Stimulated activated CD8-positive, alpha-beta memory T cell treated with anti-CD3 and anti-CD28 coated beads, Interleukin-4, amount 100 ng/mL, for 1 hour (primary cell): ENCODE measurements at places on chromosomes 7 and 10.

DNA sequence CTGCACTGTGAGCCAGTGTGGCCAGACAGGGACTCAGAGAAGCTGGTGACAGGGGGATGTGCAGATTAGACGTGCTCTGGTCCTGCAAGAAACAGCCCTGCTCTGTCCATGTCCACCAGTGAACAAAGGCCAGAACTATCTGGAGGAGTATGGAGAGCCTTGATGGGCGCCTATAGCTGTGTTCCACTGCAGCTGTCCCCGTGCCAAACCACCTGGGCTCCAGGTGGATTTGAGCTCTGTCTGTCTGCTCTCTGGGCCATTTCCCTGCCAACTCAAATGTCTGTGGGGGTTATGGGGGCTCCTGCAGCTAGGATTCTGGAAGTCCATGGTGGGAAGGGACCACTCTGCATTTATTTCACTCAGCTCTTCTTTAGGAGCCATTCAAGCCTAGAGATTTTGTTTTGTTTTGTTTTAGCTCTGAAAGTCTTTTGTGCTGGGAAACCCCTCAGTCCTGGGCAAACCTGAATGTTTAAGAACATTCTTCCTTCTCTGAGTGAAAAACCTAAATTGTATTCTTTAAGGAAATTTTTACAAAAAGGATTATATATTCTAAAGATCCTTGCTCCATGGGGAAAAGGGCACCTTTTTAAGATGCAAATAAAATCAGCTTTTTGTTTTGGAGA, 1039.5 kb upstream of the SORCS1 start:
- DNase-seq, result no peak

DNA sequence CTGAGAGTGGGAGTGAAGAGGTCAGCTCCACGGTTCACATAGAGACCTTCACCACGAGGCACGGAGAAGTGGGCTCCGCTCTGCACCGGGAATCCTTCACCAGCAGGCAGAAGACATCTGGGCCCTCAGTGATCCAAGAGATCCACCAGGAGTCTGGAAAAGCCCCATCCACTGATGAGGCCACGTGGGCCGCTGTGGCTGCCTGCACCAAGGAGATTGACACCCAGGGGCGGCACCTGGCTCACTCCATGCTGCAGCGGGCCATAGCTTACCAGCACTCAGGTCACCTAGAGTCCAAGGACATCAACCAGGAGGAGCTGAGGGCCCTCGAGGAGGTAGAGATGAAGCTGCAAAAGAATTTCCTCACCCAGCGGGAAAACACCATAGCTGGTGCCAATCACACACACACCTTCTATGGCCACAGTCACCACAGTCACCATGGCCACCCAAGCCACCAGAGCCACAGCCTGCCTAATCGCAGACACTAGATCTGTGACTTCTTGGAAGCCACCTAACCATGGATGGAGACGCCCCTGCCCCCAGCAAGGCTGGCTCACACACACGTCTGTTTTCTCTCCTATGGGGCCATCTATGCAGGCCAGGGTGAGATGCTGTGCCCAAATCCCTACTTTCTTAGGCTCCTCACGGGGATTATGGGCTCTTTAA, 694 bp downstream of the C10orf62 start:
- DNase-seq, result no peak

DNA sequence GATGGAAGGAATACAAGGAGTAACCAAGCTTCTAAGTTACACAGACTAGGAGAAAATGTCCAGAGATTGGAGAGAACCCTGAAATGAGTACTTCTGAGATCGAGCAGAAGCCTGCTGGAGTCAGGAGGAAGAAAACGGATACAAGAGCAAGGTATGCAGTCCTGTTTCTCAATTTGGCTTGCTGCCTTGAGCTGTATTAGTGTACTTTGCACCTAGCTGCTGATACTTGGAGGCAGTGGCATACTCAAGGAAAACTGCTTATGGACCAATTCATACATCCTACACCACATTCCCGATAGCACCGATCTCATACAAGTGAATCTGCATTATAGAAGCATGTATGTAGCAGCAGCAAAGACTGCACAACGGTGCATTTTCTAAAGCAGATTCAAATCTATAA, 14.4 kb downstream of the PIP4K2A start:
- DNase-seq, result no peak

GRCh38 chr10:51313773-51314478, 239.6 kb downstream of the PRKG1 start:
- DNase-seq, result no peak

DNA sequence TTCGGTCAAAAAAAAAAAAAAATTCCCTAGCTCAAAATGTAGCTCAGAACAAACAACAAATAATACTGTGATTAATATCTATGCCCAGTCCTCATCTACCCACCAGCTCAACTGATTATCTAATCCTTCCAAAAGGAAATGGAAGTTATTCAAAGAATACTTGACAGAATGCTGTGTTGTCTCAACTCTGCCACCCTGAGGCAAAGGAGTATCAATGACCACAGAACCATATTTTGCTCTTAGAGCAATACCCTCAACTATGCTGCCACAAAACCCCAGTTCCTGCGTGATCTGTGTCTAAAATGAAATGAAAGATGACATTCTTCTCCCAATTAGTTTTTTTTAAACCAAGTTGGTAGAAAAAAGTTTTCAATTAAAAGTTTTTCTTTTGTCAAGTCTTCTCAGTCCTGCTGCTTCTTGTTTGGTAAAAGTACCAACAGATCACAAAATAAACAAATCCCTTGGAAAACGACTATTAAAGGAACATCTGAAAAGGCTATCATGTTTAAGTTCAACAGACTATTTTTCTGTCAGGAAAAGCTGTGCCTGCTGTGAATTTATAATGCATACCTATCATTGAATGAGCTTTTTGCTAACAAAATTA, 21.6 kb downstream of the RBM28 start:
- DNase-seq, result no peak

- DNase-seq, result no peak
Measured at GRCh38 chr7:128919241-128919640, 8.7 kb upstream of the KCP start.

DNA sequence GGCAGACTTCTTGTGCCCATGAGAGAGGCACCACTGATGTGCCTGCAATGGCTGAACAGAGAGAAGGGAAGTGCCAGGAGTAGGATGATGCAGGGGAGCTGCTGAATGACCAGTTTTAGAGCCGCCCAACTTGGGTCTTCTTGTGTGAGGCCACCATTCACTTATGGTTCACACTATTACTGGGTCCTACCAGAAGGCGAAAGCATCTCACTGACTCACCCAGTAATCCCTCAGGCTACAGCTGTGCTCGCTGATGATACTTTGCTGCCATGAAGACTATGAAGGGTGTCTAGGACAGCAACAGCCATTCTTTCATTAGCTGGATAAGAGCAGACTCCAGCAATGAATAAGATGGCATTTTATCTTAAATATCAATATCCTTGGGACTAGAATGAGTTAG, 47.6 kb downstream of the PLXNA4 start:
- no peak for DNase-seq

DNA sequence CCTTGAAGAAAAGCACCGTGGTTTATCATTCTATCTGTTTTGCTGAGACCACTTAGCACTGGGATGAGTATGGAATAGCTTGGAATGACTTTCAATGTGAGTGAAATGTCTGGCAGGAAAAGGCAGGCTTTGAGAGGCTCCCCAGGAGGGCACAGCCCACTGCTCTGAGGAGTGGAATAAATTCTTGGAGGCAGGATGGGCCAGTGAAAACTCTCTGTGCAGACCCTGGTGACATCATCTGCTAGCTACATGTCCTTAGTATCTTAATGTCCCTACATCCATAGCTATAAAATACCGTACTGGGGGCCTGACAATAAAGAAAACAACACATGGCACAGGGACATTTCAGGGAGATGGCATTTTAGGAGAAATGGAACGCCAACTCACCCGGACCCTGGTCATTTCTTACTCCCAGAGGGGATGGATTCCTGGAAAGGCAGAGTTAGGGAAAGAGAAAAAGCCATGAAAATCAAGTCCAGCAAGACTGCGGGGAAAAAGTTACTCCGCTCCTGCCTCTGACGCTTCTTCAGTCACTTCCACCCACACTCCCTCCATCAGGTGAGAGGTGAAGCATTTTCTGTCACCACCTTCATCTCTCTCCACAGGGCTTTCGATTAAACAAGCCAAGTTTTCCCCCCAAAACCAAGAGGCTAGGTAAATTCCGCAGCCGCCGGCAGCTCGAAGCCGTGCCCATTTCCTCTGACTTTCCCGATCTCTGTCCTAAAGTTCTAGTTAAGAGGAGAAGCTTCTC, 991 bp downstream of the ZNF239 start:
- no peak for DNase-seq

GRCh38 chr7:22445140-22445743, 54.7 kb downstream of the STEAP1B start:
- no peak for DNase-seq

DNA sequence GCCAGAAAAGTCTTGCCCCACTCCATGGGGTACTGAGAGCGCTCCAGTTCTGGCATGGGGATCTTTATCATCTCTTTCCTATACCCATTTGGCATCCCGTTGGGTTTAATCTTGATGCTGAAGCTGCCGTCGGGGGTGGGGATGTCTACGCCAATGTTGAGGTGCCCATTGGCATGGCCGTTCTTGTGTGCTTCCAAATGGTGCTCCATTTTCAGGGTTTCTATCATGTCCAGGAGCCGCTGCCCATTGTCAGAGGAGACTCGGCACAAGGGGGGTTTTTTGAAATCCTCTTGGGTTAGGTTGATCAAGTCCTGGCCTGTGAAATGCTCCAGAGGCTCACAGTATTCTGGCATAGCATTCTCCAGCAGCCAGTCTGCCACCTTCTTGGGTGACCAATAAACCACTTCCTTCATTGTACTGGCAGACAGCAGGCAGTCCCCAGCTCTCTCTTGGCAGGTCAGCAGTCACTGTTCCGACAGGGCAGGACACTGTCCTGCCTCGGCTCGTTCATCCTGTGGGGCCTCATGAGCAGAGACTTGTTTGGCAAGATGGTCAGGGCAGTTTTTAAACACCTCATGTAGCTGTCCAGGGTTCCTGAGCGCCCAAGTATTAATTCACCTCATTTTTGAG, 92.5 kb upstream of the ASAH2 start:
- DNase-seq, result no peak

GRCh38 chr7:41979834-41980307, 257.1 kb downstream of the GLI3 start:
- no peak for DNase-seq

- DNase-seq, result no peak
Measured at GRCh38 chr7:30897770-30898169, 13.9 kb upstream of the AQP1 start.

- DNase-seq, result no peak
Measured at GRCh38 chr7:158107806-158108205, 479.8 kb downstream of the PTPRN2 start.

DNA sequence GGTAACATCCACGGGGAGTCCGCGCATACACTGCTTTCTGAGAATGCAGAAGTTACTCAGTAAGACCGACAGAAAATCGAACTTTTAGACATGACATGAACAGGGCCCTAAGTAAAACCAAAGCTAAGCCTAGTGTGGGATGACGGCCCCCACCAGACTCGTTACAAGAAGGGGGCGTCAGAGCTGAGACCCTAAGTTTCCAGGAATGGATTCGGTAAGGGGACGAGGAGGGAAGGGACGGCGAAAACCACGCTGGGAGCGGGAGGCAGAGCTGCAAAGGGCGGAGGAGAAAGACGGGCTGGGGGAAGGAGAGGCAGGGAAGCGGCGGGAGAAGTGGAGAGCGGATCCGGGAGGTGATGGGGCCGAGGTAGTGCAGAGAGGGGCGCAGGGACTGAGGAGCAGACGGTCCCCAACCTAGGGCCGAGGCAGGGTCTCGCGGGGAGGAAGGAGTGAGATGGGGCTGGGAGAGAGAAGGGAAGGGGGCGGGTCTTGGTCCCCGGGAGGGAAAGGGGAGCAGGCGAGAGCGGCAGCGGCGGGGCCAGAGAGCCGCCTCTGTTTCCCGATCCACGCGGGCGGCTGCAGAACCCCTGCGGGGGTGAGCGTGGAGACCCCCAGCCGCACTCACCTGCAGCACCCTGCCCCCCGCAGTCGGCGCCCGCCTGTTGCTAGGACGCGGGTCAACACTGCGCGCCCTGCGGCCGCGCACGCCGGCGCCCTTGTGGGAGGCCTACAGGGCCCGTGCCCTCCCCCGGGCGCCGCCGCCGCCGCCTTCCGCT, 513 bp downstream of the ODAD2 start:
- DNase-seq, result no peak

DNA sequence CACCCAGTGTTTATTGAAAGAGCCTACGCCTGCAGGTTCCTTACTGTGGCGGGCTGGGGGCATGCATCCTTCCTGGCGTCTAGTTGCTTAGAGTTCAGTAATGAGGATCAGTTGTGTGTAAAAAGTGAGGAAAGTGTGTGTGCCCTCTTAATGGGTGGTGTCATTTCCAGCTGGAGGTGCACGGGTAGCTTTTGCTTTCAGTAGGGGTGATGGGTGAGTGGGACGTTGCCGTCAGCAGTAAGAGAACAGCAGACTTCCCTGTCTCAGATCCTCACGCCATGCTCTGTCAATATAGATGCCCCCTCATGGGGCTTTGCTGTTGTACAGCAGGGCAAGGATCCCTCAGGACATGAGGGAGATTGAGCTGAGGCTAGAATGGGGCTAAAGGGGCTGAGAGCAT, 352.6 kb upstream of the GALNT17 start:
- no peak for DNase-seq

- no peak for DNase-seq
Measured at GRCh38 chr10:33347211-33347610, 12.7 kb upstream of the NRP1 start.

DNA sequence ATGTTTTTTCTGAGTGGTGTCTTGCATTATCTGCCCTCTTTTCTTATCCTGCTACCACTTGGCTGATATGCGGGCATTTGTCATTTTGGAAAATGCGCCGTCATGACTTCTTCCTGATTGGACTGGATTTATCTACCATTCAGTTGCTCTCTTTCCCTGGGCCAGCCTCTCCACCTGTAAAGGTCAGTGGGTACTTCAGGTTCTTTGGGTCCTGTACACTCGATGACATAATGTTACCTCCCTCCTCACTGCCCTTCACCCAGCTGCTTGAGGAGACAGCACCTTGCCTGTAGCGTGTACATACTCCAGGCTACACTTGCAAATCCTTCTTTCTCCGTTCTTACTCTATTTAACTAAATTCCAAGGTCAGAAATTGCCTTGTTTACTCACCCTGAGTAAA, 83.7 kb downstream of the RBM33 start:
- DNase-seq, result no peak

GRCh38 chr7:129845178-129845971, 107.4 kb downstream of the UBE2H start:
- no peak for DNase-seq

- DNase-seq, result no peak
Measured at GRCh38 chr10:34940436-34940835, 125.3 kb upstream of the PARD3 start.

- DNase-seq, result no peak
Measured at GRCh38 chr10:132065491-132066105, at the start of gene JAKMIP3. TSS of gene JAKMIP3 (plus strand) at chr10:132065946. CDS start at chr10:132104809, 38,863 bp downstream.

DNA sequence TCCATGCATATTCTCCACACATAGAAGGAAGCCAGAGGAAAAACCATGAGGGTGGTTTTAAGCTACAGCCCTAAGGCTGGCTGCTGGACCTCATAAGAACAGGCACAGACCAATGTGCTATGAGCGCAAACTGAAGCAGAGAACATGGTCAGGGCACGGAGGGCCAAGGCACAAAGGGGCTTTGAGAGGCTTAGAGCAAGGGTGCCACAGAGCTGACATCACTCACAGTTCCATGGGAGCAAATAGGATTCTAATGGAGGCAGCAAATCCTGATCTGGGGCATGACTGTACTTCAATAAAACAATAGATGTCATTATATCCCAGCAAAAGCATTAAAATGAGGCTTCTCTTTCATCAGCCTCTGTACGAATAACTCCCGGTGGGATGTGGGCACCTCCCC, 162.4 kb downstream of the COBL start:
- no peak for DNase-seq
